Right cardiac atrium (tissue), 5 donors: ENCODE measurements at places on chromosomes 7 and 10. TPM values are rescaled to one million over a fixed set of nuclear protein-coding genes. Genes with fewer than 3 reads are reported as not detected.

DNA sequence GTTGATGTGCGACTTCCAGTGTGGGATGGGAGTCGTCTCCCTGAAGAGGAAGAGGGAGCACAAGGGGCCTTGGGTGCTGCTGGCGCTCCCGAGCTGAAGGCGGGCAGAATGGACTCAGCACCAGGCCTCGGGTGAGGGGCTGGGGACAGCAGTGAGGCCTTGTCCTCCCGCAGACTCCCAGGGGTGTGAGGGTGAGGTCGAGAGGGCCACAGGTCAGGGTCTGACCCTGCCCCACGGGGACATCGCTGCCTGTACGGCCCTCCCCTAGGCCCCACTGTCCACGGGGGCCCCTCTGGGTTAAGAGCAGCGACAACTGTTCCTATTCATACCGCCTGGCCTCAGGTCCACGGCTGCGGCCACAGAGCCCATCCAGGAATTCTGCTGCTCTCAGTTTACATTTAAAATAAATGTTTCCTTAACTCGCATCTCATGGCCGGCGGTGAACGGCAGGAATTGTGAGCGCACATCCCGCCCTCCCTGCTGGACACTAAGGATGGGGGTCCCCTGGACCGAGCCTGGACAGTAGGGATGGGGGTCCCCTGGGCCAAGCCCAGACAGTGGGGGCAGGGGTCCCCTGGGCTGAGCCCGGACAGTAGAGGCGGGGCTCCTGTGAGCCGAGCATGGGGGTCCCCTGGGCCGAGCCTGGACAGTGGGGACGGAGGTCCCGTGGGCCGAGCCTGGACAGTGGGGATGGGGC lies 61.7 kb downstream of the PDGFA start:
- peak; percentile 55 for DNase-seq

DNA sequence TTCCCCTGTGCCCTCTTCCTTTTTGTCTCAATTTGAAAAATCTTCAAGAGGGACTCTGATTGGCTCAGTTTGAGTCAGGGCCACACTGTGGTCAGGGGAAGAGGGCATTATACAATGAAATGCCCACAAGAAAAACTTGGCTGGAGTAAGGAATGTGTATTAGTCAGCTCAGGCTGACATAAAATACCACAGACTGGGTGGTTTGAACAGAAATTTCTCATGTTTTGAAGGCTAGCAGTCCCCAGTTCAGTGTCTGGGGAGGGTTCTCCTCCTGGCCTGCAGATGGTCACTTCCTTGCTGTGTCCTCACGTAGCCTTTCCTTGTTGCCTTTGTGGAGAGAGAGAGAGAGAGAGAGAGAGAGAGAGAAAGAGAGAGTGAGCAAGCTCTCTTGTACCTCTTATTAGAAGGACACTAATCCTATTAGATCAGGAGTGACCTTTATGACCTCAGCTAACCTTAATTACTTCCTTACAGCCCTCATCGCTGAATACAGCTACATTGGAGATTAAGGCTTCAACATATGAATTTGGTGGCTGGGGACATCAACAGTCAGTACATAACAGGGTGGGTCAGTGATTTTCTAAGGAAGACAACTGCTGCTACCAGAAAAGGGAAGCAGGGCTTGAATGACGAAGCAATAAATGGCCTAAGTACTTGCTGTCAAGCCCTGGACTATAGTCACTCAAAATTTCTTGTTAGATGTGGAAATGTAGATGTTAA lies 25.8 kb upstream of the FAM13C start:
- no peak for DNase-seq

Gene INHBA
- total RNA-seq: 38.9 TPM

Gene PGAM2
- total RNA-seq: 946 TPM

Gene SPAM1
- total RNA-seq: not detected

GRCh38 chr7:134155206-134155605 lies 28.1 kb downstream of the LRGUK start:
- DNase-seq: no peak

Gene SKAP2
- 12.9 TPM for total RNA-seq

GRCh38 chr7:15178065-15178464 lies 275.5 kb upstream of the DGKB start:
- DNase-seq: no peak

- DNase-seq: peak; percentile 94
Measured at GRCh38 chr10:17200912-17201793, at the start of gene TRDMT1. Gene TRDMT1, minus strand, starts transcription at chr10:17201672. Its CDS starts 38 bp downstream, at chr10:17201634.

DNA sequence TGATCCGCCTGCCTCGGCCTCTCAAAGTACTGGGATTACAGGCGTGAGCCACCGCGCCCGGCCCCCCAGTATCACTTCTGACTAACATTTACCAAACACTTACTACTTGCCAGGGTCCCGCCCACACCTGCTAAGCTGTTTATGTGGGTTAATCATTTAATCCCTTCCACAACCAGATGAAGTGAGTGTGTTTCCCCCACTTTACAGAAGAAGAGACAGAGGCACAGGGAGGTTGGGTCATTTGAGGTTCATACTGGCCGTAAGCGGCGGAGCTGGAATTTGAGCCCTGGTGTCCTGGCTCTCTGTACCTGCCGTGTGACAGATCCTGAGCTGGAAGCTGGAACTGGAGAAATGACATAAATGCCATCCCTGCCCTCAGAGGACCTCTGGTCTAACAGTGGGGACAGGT lies 15.1 kb upstream of the VPS37D start:
- DNase-seq: no peak

DNA sequence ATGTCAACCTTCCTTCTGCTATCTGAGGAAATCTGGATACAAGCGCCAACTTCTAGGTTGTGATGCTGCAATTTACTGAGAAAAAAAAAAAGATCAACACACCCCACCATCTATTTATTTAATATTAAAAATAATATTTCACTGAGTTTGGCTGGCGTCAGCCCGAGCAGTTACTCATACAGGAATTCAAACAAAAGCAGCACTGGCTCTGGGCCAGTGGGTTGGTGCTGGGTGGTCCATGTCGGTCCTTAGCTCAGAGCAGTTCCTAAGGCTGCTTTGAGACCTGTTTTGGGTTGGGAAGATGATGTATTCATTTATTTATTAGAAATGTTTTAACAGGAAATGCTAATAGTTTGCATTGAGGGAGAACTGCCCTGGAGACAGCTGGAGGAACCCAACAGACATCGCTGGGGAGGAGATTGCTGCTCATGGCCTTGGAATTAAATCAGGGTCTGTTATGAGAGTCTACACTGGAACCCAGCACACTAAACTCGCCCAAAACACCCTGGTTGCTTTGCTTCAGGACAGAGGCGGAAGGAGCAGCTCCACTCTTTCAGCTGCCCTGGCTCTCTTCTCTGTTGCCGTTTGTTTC lies 36.3 kb upstream of the GOT1 start:
- DNase-seq: peak; percentile 47

Gene AHR
- total RNA-seq: 26.5 TPM

Gene ADAP1
- total RNA-seq: 6.3 TPM

- DNase-seq: peak; percentile 94
Measured at GRCh38 chr7:102272075-102272916, 14.4 kb upstream of the SH2B2 start.

Gene CTAGE4
- not detected for total RNA-seq

DNA sequence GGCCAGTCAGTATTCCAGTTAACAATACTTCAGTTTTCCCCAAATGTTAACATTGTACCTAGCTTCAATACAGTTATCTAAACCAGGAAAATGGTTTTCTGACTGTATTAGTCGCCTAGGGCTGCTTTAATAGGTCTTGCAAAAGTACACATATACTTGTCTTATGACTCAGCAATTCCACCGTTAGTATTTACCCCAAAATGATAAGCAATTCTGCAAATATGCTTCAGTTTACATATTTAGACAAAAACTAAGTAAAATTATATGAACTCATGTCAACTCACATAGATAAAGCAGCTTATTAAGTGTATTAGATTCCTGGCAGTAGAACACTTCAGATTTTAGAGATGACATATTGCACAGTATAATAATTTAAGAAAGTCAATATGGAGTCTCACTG lies 363.3 kb downstream of the ARL4A start:
- DNase-seq: no peak

- DNase-seq: no peak
Measured at GRCh38 chr7:21851559-21851967, 94.1 kb downstream of the CDCA7L start.

DNA sequence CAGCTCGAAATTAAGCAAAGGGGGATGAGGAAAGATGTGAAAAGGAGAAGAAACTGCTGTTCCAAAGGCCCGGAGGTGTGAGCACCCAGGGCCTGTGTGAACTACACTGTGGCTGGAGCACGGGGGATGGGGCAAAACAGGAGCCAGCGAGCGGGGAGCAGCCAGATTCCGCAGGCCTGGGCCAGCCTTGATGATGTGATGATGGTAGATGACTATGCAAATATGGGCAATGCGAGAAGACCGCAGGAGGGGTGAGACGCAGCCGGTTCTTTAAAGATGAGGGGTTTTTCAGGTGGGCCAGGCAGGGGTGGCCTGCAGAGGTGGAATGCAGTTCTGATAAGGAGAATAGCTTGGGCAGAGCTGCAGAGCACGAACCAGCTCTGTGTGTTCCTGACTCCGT lies 61.5 kb downstream of the LANCL2 start:
- no peak for DNase-seq

Gene NACAD
- total RNA-seq: 5.3 TPM

GRCh38 chr10:27944005-27944404 lies 54.9 kb downstream of the ODAD2 start:
- DNase-seq: peak; percentile 46

DNA sequence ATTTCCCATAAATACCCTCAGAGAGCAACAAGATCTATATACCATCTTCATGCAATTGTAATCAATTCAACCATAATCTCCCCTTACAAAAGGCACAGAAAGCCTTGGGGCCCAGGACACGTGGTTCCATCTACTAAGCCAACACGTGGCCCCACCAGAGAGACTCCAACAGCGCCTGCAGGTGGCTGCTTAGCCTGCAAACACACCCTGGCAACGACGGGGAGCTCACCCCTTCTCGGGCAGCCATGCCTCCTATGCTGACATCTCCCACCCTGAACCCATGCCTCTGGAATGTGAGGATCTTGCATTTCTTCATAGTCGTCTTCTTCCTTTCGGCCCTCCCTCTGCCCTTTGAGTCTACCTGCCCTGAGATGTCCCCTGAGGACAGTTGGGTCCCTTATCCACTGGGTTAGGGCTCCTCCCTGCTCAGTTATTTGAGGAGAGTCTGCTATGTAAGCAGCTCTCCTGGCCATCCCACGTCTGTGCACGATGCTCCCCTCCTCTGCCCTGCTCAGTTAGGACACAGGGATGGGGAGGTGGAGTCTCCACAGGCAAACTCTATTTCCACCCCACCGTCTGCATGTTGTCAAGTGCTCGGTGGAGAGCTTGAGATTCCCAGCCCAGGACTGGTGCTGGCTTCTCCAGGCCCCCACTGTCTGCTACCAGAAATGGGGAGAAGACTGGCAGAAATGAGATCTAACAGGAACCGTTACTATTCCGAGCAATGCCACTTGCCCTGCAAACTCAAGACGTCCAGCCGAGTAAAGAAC lies 36.5 kb downstream of the EBF3 start:
- peak; percentile 21 for DNase-seq
